Cortex of kidney (tissue), 1 donor: ENCODE measurements at places on chromosomes 3 and 15.

- no peak for DNase-seq
These were observed 229.5 kb downstream of the TUSC7 start for GRCh38 chr3:116939091-116939490.

DNA sequence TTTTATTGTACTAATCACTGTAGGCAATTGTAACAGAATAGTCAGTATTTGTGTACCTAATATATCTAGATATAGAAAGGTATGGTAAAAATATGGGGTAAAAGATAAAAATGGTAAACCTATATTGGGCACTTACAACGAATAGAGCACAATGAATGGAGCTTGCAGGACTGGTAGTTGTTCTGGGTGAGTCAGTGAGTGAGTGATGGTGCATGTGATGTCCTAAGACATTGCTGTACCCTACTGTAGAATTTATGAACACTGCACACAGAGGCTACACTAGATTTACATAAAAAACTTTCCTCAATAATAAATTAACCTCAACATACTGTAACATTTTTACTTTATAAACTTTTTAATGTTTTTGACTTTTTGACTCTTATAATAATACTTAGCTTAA is 274.3 kb upstream of the PPP2R3A start:
- no peak for DNase-seq

DNA sequence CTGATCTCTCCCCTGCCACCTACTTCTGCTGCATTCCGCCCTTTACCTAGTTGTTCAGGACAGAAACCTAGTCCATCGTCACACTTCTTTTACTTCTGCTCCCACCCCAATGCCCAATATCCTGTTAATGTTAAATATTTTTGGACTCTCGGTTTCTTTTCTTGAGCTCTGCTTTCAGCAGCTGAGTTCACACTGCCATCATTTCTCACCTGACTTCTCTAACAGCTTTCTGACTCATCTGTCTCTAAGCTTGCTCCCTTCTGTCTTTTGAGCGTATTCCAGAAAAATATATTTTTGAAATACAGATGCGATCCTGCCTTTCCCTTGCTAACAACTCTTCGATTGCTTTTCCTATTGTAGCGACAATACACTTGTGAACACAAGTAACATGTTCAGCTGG is 183.4 kb downstream of the KLHL25 start:
- no peak for DNase-seq

- DNase-seq: no peak
These were observed 47.7 kb upstream of the GYG1 start for GRCh38 chr3:148943506-148944205.

- DNase-seq: no peak
These were observed 111.1 kb downstream of the KLF13 start for GRCh38 chr15:31437686-31438085.

DNA sequence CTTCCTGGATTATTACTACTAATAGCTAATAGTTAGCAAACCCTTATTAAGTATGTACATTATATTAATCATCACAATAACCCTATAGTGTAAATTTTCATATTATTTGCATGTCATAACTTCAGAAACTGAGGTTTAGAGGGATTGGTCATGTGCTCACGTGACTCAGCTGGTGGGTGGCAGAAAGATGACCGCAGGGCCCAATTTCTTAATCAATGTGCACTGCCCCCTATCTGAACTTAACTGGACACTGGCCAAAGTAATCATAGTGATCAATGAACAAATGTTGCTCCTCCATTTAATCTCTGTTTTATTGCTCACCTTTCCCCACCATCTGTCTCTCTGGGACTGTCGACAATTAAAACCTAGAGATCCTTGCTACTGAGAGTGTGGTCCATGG is 52.2 kb downstream of the PLD1 start:
- no peak for DNase-seq

DNA sequence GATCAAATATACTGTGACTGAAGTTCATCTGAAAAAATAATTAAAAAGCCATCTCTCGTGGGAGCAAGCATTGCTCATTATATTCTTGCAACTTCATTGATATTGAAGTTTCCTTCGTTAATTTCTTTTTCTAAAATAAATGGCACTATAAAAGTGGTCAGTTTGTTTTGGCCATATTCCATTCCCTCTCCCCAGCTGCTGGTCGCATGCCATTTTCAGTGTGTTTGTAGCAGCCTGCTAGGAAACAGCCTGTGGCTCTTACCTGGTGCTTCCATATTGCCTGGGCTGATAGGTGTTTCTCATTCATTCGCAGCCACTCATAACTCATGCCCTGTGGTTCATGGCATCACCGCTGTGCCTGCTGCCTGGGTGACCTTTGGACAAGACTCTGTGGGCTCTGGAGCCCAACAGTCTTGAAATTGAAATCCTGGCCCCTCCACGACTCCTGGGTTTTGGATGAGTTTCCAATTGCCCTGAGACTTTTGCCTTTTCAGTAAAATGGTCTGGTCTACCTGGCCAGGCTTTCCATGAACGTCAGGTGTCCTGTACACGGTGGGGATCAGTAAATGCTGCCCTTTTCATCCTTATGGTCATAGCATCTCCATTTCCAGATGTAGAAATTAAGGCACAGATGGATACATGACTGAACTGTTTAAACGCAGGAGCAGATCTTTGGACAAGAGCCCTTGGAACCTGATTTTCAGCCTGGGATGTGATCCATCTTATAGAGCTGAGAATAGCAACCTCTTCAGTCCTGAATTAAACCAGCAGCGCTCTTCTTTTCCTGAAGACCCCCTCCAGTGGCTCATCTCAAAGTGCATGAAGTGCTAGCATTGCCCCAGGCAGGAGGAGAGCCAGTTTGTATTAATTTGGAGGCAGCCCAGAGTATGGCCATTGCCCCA is 69.4 kb downstream of the SLCO3A1 start:
- DNase-seq: no peak

GRCh38 chr3:106010829-106011228 is 142.0 kb upstream of the CBLB start:
- DNase-seq: no peak

GRCh38 chr3:52524752-52525679 is 8.6 kb downstream of the NT5DC2 start:
- no peak for DNase-seq

DNA sequence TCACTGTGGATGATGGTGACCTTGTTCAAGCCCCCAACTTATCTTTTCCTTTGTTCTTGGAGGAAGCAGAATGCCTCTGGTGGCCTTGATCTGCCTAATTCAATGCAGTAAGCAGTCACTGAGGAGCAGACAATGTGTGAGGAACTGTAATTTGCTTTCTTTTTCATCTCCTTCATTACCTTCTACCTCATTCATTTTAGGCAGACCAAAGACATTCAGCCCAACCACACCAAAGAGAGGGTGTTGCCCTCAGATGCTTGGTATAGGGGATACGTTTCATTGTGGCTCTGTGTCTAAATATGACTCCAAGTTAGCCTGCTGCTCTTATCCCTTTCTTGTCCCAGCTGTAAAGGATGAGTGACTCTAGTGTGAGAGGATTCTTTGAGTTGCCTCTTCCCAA is 15.3 kb downstream of the EXOSC7 start:
- no peak for DNase-seq

- DNase-seq: no peak
These were observed 499.9 kb downstream of the TBL1XR1 start for GRCh38 chr3:176697284-176697889.

GRCh38 chr3:184748219-184749135 is 36.6 kb upstream of the MAGEF1 start:
- no peak for DNase-seq

DNA sequence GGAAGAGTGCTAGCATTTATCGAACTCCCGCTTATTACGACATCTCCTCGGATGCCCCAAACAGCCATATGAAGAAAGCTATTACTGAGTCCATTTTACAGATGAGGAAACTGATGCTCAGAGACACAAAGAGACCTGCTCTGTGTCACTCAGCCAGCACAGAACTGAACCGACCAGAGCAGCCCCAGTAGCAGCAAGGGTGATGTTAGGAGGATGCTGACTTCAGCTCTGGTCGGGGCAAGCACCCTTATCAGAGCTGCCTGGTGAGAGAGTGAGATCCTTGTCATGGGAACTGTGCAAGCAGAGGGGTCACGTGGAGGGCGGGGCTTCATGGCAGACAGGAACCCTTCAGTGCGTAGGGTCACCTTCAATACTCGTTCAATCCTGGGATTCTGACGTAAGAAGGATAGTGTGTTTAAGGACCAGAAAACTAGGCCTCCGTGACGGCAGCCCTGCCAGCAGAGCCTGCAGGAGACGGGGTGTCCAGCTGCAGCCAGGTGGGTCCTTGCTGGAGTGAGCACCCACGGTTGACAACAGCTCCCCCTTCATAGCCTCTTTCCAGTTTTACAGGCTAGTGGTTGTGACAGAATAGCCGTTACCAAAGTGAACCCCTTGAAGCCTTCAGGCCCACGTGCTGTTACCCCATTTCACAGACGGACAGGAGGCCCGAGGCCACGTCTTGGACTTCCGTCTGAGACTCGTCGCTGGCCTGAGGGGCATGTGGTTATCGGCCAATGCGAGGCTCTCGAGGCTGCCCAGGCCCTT is 12.0 kb upstream of the IQSEC1 start:
- no peak for DNase-seq

DNA sequence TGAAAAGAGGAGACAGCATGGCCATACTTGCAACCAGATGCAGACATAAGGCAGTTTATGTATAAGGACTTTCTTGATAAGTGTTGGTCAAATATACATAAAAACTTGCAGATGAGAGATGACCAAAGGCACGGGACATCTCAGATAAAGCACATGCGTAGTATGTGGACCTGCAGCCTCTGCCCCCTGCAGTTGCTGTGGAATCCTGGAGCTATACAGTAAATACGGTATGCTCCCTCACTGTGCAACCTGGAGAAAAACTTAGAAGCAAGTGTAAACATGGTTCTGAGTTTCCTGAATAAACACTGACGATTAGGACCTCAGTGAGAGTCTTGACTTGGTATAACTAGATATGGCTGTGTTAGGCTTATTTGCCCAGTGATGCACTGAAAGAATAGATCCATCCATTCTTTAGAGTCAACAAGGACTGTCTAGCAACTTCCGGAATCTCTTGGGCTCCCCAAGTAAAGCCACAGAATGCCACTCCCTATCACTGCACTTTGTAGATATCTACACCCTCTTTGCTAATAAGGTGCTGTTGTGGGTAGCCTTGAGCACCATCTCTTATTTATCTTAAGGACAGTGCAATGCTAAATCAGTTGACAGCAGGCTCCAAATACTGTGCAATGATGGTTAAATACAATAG is 40.2 kb downstream of the GJD2 start:
- DNase-seq: no peak

- DNase-seq: no peak
These were observed 92.0 kb downstream of the CADM2 start for GRCh38 chr3:85050821-85051220.

DNA sequence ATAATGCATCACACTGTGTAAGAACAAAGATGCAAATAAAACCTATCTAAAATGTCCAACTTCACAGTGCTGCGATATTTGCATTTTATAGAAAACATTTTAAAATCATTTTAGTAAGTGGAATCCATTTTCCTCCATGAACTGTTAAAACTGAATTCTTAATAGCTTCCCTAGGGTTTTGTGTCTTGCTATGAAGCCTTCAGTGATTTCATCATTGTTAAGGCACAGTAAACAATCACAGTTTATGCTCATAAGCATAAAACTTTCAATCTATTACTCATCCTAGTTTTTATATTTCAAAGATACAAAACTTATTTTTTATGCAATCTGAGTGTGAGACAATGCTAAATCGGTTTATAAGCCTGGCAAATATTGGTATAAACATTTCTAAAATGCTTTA is 509.7 kb downstream of the TUSC7 start:
- no peak for DNase-seq
